Natural killer cell (primary cell): ENCODE measurements at places on chromosomes 12 and 14. TPM values are rescaled to one million over a fixed set of nuclear protein-coding genes. Genes with fewer than 3 reads are reported as not detected.

GRCh38 chr12:53193985-53194716 is 12.9 kb downstream of the ITGB7 start:
- H3K4me3 ChIP-seq, result no peak overlapping the region
- no peak for DNase-seq
- H3K27ac ChIP-seq, result no peak overlapping the region
- H3K36me3 ChIP-seq, result peaks cover 72% of the 10 kb centered on the region
- no peaks in the 10 kb centered on the region for H3K27me3 ChIP-seq

- no peaks in the 10 kb centered on the region for H3K27me3 ChIP-seq
- H3K4me1 ChIP-seq, result peaks cover 3% of the 10 kb centered on the region
- no peak for DNase-seq
- no peaks in the 10 kb centered on the region for H3K36me3 ChIP-seq
- H3K4me3 ChIP-seq, result no peak overlapping the region
These were observed 111.6 kb upstream of the PZP start for GRCh38 chr12:9319842-9320173.

DNA sequence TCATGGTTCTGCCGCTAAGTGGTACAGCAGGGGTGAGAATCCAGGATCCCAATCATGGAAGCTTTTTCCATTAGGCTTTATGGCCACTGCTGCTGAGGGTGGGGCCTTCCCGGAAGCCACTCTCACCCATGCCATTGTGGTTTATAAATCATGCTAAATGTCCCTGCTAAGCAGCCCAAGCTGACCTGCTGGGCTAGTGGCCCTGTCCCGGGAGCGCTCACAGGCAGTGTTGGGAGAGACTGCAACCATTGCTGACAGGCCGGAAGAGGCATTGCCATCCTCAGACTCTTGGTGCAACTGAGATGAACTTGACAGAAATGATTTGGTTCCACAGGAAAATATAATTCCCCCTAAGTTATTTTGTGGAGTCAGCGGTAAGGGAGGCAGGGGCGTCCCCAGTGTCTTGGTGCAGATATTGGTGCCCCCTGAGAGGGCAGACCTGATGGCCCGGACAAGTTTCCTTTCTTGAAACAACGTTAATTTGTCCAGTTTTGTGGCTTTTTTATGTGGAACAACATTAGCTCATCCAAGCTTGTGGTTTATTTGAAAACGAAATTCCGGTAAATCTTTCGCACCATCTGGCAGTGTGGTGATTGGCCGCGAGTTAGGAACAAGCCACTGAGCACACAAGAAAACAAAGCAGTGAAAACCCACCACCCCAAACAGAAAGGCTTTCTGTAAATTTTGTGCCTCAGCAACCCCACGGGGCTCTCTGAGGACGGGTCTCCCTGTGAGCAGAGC is 82.3 kb downstream of the SSPN start:
- H3K27me3 ChIP-seq, result no peaks in the 10 kb centered on the region
- no peak for DNase-seq
- peaks cover 16% of the 10 kb centered on the region for H3K4me1 ChIP-seq
- H3K4me3 ChIP-seq, result no peak overlapping the region

DNA sequence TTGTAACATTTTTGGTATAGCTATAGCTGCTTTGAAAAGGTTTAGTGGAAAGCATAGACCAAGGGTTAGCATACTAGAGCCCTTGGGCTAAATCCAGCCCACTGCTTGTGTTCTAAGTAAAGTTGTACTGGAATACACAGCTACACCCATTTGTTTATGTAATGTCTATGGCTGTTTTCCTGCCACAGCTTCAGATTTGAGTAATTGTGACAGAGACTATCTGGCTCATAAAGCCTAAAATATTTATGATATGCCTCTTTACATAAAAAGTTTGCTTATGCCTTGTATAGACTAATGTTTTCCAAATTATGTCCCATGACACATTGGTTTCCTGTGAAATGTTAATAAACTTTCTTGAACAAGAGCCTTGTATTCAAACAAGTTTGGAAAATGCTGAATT is 234.8 kb upstream of the ATP2B1 start:
- H3K27me3 ChIP-seq, result no peaks in the 10 kb centered on the region
- DNase-seq, result no peak
- no peaks in the 10 kb centered on the region for H3K36me3 ChIP-seq
- H3K4me1 ChIP-seq, result peaks cover 6% of the 10 kb centered on the region
- no peak overlapping the region for H3K4me3 ChIP-seq

NELL2 gene
- 5.8 TPM for total RNA-seq
